ENCODE measurements at places on chromosomes 6 and 20.

- DNase-seq = no peak
These were observed 2.7 kb upstream of the SNHG17 start for GRCh38 chr20:38437796-38438195.

DNA sequence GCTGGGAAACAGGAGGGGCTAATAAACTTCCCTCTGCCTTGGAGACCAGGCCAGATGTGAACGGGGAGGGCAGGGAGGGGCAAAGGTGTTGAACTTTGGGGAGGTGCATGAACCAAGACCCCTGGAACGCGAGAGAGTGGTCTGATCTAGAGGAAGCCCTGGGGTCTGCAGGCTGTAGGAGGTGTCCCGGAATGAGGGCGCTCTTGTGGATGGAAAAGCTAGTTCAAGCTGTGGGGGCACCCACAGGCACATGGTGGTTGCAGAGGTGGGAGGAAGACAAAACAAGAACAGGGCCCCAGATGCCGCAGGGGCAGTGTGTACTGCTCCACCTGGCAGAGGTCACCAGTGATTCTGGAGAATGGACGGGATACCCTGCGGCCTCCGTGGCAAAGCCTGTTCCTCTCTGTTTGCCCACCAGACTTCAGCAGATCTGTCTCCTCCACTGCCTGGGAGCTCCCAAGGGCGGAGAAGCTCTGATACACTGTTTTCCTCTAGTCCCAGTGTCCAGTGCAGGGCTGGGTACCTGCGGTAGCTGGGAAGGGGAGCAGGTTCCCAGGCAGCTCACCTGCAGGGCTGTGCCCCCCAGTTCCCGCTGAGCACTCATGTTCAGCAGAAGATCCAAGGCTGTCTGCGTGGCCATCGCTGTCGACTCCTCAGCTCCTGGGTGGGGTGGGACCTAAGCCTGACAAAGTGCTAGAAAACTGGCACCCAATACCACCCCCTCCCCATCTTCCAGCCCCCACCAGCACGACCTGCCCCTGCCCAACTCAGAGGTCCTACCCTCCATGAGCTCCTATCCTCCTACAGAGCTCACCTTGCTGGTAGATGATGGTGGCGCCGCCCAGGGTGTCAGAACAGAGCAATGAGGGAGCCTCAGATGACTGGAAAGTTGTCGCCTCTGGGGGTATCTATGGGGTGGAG is 14.7 kb downstream of the ZNF335 start:
- DNase-seq = peak; percentile 55

DNA sequence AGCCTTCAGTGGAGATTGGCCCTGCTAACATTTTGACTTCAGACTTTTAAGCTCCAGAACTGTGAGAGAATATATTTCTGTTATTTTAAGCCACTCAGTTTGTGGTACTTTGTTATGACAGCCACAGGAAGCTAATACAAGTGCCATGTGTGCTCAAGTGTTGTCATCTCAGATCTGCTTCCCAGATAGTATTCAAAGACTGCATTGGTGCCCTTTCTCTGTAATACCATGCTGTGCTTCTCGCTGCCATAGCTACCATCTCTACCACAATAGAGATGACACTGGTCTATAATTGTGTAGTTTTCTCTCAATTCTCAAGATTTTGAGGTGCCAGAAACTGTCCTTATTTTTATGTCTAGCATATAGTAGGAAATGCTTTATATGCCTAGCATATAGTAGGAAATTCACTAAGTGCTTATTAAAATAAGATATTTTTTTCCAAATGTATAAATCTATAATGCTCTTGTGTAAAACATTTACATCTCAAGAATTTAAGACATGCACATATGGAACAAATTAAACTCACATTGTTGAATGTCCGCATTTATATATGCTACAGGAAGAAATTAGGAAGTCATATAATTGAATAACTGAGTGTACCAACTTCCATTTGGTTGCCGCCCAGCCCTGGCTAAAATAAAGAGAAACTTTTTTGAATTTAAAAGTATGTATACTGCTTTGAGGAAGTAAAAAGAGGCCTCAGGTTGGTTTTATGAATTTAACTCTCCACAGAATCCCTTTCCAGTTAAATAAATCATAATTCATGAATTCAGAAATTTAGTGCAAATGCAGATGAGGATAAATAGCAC is 77.6 kb downstream of the TPBG start:
- no peak for DNase-seq

DNA sequence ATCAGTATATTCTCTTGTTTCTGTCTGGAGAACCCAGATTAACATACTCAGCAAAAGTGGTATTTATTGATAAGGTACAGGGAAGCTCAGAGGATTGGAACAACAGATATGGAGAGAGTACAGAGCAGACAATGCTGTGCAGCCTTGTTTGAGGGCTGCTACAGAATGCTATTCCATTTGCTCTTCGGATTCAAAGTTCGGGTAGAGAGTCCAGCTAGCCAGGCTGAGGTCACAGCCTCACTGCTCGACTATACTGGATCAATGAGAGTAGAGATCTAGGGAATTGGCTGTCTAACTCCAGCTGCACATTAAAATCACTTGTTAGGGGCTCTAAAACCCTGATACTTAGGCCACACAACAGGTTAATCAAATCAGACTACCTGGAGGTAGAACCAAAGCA is 200.1 kb upstream of the BTBD3 start:
- no peak for DNase-seq

DNA sequence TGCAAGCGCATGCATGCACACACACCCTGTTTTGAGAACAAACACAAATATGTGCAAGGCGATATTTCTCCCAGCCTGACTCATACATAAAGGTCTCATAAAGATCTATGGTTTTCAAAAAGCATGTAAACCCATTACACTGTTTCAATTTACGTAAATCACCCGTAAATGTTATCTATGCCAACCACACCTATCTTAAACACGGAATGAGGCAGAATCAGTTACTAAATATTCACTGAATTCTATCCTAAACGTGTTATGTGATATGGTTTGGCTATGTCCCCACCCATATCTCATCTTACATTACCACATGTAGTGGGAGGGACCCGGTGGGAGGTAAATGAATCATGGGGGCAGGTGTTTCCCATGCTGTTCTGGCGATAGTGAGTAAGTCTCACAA is 621.6 kb downstream of the KIF16B start:
- DNase-seq = no peak

Data from tibial artery (tissue), 4 donors.